Activated CD8-positive, alpha-beta T cell treated with anti-CD3 and anti-CD28 coated beads for 36 hours (primary cell): ENCODE measurements at places on chromosomes 13 and 19. TPM values are rescaled to one million over a fixed set of nuclear protein-coding genes. Genes with fewer than 3 reads are reported as not detected.

DNA sequence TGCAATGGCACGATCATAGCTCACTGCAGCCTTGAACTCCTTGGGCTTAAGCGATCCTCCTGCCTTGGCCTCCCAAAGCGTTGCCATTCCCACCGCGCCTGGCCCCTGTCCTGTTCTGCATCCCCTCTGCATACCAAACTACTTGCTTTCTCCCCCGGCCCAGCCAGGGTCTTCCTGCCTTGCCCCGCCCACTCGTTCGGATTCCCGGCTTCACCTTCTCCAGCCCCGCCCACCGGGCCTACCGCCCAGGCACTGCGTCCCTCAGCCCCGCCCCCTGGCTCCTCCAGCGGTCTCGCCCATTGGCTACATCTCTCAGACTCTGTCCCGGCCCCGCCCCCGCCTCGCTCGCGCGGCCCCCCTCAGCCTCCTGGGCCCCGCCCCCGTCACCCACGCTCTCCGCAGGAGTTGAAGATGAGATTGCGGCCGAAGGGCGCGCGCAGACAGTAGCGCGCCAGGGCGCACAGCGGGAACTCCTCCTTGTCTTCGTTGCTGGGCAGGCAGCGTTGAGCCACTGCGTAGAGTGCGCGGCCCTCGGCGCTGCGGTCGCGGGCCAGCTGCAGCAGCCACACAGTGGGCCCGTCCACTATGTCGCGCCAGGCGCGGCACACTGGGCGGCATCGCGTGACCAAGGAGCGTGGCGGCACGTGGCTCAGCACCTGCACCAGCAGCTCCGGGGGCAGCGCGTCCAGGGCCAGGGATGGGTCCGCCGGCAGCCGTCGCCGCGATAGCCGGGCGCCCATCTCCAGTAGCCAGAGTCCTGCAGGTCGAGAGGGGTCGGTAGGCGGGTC, 19.0 kb downstream of the MRPS12 start:
- peak; percentile 93 for DNase-seq

- peak; percentile 30 for DNase-seq
Measured at GRCh38 chr19:23263870-23264590, 13.8 kb upstream of the ZNF724 start.

- DNase-seq, result no peak
Measured at GRCh38 chr13:46022481-46022880, 30.1 kb downstream of the ZC3H13 start.

DNA sequence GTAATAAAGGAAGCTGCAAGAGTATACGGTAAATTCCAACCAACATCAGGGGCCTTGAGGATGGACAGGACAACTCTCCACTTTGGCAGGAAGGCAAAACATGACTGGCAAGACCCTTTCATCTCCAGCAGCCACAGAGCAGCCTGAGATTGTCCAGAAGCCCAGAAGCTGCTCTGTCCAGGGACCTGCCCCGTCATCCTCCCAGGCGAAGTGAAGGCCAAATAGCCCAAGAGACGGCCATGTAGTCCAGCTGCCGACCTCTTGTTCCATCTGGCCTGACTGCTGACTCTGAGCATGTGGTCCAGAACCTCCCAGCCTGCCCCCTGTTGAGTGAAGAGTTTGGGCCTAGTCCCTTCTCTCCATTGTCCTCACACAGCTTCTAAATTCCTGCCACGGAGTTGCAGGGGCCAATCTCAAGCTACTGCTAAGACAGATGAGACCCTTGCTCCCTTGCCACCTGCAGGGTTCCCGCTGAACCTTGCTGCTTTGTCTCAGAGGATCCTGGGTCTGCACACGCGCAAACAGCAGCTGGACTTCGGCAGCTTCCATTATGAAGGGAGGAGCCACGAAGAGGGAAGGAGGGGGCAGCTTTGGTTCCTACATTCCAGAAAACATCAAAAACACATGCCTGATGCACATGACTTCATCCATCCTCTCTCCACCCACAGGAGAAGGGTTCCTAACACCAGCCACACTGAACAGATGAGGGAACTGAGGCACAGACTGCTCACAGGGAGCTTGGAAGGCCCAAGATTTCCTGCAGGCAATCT, 196.9 kb downstream of the KATNAL1 start:
- DNase-seq, result no peak

DNA sequence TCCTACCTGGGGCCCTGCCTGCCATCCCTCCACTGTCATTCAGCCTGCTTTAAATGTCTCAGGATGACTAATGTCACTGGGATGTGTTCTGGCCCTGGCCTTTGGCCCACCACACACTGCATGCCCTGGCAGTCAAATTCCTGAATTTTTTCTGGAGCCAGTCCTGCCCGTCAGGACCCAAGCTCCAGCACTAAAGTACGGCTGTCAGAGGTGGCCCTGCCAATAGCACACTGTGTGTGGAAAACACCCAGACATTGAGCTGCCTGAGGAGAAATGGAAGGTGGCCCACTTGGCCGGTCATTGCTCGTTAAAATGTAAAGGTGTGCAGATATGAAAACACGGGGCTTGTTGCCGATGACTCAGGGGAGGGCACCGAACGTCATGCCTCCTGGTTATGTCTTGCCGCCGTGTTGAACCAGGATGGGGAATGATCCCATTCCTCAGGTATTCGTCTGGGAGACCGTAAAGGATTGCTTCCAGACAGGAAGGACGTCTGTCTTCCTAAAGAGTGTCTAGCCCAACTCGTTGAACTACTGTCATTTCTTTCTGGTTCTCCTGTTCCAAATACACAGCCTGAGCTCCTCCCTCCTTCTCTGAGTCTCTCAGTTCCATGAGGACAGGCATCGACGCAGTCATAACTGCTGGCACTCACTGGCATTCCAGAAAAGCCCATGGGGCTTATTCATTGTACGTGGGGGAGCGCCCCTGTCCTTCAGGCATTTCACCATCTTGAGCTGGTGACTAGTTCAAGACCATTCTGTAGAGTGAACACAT, 40.6 kb downstream of the COL4A2 start:
- no peak for DNase-seq

DNA sequence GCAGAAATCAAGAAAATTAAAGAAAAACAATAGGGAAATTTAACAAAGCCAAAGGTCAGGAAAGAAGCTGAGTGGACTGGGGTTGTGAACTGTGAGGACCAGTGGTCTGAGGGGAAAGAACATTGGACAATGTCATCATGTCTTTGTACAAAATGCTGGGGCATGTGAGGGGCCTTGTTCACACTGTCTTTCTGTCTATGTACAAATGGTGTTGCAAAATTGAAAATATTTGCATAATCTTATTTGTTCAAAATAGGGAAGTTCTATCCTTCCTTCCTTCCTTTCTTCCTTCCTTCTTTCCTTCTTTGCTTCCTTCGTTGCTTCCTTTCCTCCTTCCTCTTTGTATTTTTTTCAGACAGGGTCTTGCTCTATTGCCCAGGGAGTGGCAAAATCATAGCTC, 79.2 kb upstream of the SCEL start:
- no peak for DNase-seq

The VSTM1 gene
- not detected for total RNA-seq

The ATP1A3 gene
- 5.5 TPM for total RNA-seq

The NOVA2 gene
- total RNA-seq, result not detected

The GNG8 gene
- 33.0 TPM for total RNA-seq

The RHPN2 gene
- 4.9 TPM for total RNA-seq
